ENCODE measurements at places on chromosomes 7 and 10.

DNA sequence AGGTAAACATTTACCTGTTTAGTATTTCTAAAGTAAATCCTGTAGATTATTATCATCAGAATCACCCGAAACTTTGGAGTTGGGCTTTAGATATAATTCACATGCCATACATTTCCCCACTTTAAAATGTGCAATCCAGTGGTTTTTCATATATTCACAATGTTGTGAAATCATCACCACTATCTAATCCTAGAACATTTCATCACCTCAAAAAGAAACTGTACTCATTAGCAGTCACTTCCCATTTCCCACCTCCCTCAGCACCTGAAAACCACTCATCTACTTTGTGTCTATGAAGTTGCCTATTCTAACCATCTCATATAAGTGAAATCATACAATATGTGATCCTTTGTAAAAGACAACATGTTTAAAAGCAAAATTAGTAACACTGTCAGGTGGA is 182.6 kb downstream of the FZD1 start:
- no peak for DNase-seq

- DNase-seq: no peak
Observed at GRCh38 chr7:99938296-99938695, 8.9 kb upstream of the GJC3 start.

DNA sequence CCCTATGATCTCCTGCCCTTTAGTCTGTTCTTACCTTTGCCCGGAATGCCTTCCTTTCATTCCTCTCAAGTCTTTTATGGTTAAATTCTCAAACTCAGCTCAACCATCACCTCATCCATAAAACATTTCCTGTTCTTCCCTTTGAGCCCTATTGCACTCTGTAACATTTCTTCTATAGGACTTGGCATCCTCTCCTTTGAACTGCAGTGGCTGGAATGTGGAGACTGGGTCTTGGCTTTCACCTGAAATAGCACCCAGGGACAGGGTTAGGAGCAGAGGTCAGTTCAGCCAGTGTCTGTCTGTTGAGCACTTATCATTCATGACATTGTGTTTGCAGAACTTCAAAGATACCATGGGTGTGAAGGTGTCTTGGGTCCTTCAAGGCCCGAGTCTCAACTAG is 7.2 kb downstream of the NFE2L3 start:
- no peak for DNase-seq

DNA sequence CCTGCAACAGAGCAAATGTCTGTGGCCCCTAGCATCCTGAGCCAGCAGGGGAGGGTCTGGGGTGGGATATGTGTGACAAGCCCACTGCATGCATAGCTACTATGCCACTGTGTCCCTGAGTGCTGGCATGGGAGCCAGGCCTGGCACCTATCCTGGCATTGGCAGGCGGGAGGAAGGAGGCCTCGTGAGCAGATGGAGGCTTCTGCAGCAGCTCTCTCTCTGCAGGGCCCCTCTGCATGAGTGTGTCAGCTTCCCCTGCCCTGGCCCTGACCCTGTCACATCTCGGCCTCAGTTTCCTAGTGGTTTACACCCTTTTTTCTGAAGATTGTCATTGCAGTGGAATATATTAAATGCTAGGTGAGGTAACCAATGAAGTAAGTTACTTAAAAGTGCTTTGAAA is 13.1 kb upstream of the IMPDH1 start:
- DNase-seq: no peak

DNA sequence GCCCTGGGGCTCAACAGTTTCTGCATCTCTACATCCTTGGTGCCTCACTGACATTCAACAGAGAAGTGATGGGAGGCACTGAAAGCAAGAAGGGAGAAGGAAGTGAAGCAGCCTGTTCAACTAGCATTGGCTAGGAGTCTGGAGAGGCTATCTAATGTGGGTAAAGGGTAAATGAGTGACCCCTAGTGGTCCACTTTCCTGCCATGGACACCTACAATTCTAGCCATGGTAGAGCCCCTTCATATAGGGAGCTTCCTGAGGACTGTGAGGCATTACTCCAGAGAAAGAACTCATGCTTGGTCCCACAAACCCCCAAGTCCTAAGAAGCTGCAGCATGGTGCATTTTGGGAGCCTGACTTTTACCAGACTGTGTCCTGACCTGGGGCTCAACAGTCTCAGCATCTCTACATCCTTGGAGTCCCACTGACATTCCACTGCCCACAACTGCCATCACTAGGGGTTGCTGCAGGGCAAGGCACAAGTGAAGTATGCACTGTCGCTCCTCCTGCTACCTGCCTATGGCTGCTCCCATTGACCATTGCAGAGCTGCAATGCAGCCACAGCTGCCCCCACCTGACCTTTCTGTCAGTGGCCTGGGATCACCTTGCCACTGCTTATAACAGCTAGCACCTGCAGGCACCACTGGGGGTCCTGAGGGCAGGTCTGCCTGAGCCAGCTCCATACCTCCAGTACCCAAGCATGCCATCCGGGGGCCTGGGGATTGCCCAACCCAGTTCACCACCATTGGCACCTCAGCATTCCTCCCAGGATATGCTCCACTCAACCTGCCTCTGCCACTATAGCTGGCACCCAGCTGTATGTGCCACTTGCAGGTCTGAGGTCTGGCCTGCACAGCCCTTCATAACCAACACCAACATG is 44.1 kb upstream of the CDK6 start:
- DNase-seq: no peak

DNA sequence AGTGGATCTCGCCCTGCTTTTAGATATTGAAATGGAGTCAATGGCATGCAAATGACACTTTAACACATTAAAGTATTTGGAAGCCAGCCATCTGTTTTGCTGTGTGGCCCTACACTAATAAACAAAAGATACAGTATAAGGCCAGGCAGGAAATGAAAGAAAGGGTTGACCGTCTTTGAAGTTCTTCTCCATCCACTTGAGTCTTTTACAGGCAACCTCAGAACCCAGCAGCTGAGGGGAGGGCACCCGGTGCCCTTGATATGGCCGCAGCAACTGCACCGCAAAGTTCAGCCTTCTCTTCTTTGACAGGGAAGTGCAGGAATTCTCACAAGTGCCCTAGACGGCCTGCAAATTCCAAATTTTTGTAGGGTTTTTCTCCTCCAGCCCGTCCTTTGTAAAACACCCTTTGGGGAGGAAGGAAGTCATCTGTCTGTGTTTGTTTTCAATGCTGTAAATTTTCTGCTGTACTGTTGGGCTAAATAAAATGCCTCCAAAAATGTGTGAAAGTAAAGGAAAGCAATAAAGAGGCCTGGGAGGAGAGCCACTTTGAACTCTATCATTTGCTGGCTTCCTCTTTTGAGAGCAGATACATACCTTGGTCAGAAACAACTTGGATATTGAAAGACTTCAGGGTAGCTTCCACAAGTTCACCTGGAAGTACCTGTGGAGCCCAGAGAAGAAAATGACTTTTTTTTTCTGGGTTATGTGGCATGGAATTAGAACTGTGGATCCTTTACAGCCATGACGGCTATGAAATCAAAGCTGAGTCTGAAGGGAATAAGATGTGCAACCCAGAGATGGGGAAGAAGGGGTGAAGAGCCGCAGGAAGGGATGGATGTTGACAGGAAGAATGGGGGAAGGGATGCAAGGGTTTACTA is 3.6 kb downstream of the HOXA1 start:
- DNase-seq: no peak

- DNase-seq: no peak
Observed at GRCh38 chr10:102514487-102515311, 10.9 kb downstream of the SUFU start.

- DNase-seq: no peak
Observed at GRCh38 chr10:52466464-52466863, 152.4 kb downstream of the DKK1 start.

DNA sequence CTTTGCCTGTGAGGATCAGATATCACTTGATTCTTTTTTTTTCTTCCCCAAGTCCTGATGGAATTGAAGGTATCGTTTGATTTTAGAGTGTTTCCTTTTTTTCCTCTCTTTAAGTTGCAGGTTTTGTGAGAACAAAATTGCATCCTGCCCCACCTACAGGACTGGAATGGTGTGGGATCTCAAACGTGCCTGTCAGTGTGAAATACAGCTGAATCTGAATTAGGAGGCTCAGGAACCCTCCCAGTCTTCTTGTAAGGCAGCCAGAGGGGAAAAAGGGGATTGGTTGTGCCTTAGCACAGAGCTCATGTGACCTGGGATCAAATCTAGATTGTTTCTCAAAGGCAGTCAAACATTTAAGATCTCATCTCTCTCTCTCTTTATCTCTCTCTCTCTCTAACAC is 32.7 kb upstream of the KLHL7 start:
- DNase-seq: no peak

DNA sequence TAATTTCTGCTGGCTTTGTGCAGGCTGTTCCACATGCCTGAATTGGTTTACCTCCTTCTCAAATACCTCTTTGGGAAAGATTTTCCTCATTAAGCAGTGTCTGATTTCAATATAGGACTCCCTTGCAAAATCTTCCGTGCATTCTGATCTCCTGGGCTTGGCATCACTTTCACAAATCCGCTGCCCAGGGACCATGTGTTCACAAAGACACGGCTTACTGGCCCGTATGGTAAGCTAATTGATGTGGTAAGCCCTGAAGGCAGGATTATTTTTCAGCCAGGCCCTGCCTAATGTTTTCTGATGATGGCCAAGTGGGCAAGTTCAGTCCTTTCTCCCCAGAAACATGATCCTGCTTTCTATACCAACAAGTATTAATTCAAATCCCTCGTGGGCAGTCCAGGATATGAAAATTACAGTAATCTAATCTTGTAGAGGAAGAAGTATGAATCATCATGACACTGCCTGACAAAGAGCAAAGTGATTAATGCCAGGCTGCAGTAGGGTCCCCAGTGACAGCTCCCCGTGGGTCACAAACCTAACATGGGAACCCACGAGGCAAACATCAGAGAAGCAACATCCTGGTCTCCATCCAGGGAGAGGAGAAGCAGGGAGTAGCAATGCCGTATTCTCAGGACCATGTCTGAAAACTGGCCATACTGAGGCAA is 11.6 kb upstream of the SVIL start:
- peak; percentile 66 for DNase-seq

DNA sequence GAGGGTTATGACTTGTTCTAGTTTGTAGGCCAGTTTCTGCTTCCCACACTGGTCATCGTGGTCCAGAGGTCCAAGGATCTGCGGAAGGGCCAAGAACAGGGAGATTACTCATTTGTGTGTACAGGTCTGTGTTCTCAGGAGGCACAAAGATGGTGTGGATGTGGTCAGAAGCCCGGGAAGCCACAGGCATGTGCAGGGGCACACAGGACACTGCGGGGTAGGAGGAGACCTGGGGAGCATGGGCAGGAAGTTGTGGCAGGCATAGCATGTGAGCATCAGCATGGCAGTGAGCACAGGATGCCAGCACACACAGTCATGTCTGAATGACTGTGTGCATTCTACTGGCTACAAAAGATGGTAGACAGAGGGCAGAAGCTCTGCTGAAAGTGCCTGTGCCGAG is 445.8 kb downstream of the PLXNA4 start:
- DNase-seq: peak; percentile 44

DNA sequence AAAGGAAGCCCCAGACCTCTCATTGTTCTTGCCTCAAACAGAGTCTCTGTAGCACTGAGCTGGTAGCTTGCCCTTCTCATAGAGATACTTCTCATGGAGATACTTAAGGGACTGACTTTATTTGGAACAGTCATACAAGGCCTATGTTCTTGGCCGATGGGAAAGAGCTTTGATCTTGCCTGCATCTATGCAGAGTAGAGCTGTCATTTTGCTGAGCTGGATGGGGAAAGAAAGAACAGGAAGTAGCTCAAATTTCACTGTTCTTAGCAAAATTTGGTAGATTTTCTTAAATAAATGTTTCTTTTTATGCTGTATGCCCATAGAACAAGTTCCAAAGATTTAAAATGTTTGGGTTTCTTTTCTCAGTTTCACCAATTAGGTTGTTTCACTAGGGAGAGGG is 119.3 kb upstream of the SEC61G start:
- no peak for DNase-seq

GRCh38 chr7:90246171-90246570 is 1.2 kb downstream of the CFAP69 start:
- DNase-seq: no peak

- DNase-seq: peak; percentile 70
Observed at GRCh38 chr7:91657483-91658071, 222.9 kb downstream of the MTERF1 start.

DNA sequence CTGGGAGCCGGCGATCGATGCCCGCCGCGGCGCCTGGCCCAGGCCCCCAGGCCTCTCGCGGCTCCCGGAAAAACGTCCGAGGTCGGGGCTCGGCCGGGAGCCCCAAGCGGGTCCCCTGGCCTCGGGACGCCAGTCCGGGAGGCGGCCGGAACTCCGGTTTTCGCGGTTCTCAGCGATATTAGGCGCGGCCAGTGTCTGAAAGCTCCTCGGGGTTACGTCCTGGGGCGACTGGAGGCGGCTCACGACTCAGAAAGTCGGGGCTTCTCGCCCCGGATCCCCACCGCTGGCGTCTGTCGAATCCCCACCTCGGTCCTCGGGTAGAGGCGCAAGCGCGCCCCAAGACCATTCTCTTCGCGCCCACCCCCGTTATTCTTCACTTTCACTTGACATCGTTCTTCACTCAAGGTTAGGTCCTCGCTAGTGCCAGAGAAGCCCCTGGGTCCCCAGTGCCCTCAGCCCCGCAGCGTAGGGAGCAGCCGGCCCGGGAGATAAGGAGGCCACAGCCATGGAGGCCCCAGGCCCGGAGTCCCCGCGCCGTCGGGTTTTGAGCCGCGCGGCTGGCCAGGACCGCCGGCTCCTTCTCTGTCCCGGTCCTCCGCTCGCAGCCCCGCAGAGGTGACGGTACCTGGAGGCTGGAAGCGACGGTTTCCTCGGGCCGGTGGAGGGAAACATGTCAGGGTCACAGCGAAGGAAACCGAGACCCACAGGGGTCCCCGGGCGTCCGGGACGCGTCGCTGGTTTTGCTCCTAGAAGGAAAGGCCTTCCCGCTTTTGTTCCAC is 35.2 kb upstream of the EBLN1 start:
- DNase-seq: no peak

DNA sequence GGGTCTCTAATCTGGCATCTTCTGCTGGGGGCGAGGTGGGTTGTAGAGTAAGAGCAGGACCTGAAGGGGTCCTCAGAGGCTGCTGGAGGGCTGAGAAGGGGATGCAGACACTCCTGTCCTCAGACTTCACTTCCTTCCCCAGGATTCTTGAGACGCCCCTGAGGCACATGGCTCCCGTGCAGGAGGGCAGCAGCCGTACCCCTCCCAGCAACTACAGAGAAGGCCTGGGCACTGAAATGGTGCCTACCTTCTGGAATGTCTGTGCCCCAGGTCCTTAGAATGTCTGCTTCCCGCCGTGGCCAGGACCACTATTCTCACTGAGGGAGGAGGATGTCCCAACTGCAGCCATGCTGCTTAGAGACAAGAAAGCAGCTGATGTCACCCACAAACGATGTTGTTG is 52.0 kb downstream of the VWA2 start:
- no peak for DNase-seq

- DNase-seq: no peak
Observed at GRCh38 chr10:6956562-6956961, 376.5 kb upstream of the PRKCQ start.

GRCh38 chr7:87448388-87448787 is 27.1 kb downstream of the ABCB4 start:
- no peak for DNase-seq

DNA sequence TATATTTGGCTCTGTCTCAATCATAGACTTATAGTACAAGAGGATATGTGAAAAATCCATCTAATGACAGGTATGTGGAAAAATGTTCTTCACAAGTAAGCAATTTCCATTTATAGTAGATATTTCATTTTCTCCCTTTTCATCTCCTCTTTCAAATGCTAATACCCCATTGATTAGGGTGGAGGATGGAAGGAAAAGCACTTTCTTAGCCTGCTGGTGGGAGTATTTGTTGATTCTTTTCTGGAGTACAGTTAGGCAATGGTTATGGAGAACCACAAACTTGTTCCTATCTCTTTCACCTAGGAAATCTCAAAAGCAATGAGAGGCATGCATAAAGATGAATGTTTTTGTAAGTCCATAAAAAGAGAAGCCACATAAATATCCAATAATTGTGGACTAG is 108.0 kb upstream of the CREB5 start:
- DNase-seq: no peak
